NCI-H748 treated with DMSO at 0.1 percent for 48 hours (cell line): ENCODE measurements at places on chromosomes 3 and 15.

DNA sequence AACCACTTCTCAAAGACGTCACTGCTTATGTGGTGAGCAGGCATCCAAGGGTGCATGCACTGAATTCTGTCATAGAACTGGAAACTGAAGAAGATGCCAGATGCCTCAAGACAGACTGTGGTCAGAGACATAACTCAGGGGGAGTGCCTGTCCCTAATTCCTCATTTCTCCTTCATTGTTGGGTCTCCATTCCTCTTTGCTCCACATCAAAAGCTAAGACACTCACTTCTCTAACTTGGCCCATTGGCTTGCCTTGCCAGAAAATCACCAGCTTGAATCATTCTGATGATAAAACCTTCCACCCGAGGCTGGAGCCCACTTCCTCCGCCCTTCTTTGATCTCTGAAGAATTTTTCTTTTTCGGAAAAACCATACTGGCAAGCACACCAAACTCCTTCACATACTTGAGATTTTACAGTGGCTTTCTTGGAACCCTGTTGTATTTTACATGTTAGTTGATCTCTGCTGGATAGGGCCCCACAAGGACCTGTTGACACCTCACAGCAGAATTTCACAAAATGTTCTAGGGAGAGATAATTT lies 69.9 kb downstream of the COL8A1 start:
- no peak for DNase-seq

GRCh38 chr15:100714034-100714748 lies 111.8 kb downstream of the ASB7 start:
- DNase-seq: no peak

DNA sequence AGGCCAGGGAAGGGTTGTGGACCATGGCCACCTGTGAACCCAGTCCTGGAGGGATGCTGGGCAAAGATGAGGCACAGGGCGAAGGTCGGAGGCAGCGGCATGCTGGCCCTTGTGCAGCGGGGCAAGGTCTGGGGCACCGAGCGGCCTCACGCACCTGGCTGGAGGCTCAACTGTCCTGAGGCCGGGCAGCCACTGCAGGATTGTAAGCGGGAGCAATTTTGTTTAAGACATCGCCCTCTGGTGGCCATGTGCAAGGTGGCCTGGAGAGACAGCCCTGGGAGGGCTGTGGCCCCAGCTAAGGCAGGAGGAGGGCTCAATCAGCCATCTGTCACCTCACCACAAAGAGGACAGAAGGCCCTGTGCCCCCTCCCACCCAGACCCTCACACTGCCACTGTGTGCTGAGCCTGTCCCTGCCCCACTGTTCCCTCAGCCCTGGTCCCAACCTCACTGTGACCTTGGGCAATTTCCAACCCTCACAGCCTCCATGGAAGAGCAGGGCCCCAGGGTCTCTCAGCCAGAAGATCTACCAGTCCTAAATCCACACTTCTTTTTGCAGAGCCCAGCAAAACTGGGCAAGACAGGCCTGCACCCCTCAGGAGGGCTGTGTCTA lies 46.2 kb downstream of the TPRA1 start:
- DNase-seq: peak; percentile 20

DNA sequence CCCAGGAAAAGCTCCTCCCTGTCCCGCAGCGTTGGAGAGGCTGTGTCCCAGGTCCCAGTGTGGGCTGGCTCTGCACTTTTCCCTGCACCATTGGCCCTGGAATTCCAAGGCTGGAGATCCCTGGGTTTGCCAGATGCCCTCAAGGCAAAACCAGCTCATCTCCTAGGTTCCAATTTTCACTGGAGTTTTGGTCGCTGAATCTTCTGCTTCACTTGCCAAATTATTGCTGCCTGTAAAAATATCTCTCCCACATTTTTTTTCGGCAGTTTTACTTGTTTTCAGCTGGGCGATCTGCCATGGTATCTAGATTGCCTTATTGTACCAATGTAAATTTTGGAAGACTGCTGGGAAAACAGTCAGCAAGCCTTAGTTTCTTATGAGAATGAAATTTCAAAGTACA lies 150.9 kb upstream of the ATP10A start:
- no peak for DNase-seq

GRCh38 chr3:185540695-185541094 lies 11.7 kb downstream of the LIPH start:
- DNase-seq: no peak

- DNase-seq: no peak
These were observed 549.4 kb downstream of the OCA2 start for GRCh38 chr15:27549746-27550145.
